ENCODE measurements at places on chromosomes 7 and 10.

DNA sequence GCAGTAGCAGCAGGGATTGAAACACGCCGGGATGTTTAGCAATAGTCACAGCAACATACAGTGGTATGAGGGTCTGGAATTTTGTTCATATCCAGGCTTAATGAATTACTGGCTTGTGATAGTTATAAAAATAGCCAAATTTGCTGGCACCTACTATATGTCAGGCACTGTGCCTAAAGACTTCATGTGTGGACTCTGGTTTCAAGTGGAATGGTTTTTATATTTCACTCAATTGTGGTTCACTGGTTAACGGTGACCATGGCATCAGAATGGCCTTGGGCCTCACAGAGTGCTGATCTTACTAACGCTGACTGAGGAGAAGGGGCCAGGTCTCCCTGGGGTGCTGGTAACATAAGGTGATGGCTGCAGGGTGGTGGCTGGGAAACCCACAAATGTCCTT is 55.7 kb downstream of the CELF2 start:
- no peak for DNase-seq

DNA sequence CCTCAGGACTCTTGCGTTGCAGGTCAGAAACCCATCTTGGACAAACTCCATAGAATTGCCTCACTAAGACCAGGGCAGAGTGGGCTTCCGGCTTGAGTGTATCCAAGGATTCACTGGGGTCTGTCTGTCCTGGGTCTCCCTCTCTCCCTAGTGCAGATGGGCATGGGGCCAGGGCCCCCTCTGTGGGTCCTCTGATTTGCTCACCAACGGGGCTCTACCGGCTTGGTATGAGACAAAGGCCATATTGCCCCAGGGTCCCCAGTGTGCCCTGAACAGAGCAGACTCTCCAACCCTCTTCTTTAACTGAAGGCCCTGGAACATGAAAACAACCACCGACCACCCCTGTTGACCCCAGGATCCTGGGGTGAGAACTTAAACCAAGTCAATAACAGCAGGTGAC is 68.2 kb upstream of the CHST15 start:
- DNase-seq, result no peak

DNA sequence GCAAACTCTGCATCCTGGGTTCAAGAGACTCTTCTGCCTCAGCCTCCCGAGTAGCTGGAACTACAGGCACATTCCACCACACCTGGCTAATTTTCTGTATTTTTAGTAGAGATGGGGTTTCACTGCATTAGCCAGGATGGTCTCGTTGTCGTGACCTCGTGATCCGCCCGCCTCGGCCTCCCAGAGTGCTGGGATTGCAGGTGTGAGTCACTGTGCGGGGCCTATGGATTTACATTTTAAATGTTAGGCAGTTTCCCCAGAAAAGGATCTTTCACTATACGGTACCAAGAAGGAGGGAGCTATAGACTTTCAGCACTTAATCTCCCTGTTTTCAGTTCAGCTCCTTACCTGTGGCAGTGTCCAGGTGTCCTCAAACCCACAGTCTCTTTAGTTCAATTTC is 50.8 kb downstream of the SIRT1 start:
- DNase-seq, result no peak

DNA sequence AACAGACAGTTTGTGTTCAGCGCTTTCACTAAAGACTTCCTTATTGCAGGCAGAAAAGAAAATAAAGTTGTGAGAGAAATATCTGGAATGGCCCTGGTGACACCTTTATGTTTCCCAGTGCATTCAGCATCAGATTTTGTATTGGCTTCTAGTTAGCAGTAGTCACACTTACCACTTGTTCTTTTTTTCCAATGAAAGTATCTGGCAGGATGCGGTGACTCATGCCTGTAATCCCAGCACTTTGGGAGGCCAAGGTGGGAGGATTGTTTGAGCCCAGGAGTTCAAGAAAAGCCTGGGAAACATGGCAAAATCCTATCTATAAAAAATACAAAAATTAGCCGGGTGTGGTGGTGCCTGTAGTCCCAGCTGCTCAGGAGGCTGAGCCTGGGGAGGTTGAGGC is 649.6 kb downstream of the LRMDA start:
- no peak for DNase-seq

- DNase-seq, result no peak
Observed at GRCh38 chr10:112954974-112955581, 5.0 kb downstream of the TCF7L2 start.

- no peak for DNase-seq
Observed at GRCh38 chr10:90906596-90906995, 14.3 kb downstream of the ANKRD1 start.

- DNase-seq, result no peak
Observed at GRCh38 chr7:114084472-114085312, 165.9 kb upstream of the PPP1R3A start.

- DNase-seq, result no peak
Observed at GRCh38 chr10:125021686-125022344, 79.9 kb downstream of the ZRANB1 start.

- DNase-seq, result no peak
Observed at GRCh38 chr10:58996063-58996462, 180.4 kb upstream of the PHYHIPL start.

GRCh38 chr10:59098831-59099452 is 77.5 kb upstream of the PHYHIPL start:
- DNase-seq, result no peak

DNA sequence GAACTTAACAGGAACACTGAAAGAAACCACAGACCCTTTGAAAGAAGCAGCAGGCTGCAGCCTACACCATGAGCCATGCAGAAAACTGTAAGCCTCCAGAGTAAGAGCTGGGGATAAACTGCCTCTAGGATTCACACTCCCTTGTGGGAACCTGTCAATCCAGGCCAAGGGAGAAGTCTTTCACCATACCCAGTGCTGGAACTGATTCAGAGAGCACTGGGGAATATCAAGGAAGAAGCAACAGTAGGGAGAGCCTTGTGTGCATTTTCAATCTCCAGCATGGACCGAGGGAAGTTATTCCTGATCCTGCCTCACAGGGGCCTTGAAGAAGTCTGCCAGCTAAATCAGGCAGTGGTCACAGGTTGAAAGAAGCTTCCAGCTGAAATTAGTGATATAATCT is 282.2 kb downstream of the AGMO start:
- no peak for DNase-seq

GRCh38 chr7:134515569-134516468 is 11.5 kb upstream of the AKR1B10 start:
- no peak for DNase-seq

- no peak for DNase-seq
Observed at GRCh38 chr7:32037650-32038198, 32.5 kb downstream of the PDE1C start.

DNA sequence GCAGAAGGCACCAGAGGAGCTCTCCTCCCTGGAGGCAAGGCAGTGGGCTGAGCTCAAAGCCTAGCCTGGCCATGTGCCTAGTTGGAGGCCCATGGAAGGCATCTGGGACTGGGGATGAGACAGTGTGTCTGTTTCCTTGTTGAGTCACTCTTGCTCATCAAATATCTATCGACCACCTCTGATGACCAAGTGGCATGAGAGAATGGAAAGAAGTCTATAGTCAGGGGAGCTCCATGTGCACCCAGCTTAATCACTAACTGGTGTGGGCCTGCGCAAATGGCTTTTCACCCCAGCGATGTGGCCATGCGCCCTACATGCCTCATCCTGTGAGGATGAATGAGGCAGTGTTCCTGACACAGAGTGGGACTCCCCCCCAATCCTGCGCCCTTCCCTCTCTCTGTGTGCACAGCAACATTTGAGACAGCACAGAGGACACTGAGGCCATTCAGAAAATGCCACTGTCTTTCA is 229.9 kb downstream of the RPS24 start:
- no peak for DNase-seq

DNA sequence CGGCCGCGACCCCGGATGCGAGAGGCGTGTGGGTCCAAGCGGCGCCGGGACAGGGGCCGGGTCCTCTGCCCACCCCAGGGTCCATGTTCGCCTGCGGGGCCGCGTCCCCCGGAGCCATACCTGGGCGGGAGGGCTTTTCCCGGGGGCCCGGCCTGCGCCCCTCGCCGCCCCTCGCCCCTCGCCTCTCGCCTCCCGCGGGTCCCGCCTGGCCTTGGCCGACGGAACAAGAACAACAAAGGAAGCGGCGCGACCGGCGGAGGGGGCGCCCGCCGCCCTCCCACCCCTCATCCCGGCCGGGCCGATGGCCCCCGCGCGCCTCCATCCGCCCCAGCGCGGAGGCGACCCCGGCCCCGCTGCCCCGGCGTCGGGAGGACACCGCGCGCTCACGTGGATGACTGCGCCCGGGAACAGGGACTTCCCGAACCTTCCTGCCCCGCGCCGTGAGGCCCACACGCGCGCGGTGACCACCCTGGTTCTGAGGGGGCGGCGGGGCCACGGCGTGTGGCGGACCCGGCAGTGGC is 348.2 kb downstream of the DNAJB6 start:
- no peak for DNase-seq

DNA sequence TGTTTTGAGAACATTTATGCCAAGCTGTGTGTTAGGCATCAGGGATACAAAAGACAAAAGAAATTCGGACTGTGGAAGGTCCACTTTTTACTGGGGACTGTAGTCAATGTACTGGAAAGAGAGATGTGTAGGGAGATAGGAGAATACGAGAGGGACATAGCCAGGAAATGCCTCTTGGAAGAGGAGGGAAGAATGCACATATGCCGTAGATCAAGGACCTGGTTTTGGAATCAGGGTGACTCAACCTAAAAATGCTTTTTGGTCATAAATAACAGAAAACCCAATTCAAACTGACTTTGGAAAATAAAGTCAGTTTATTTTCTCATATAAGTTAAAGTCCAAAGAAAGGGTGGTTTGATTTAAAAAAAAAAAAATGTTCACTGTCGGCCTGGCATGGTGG is 140.3 kb upstream of the TCF7L2 start:
- DNase-seq, result no peak
